Pulmonary artery endothelial cell (primary cell): ENCODE measurements at places on chromosomes 2 and 18. TPM values are rescaled to one million over a fixed set of nuclear protein-coding genes. Genes with fewer than 3 reads are reported as not detected.

EVX2 gene
- not detected in 2 replicates for total RNA-seq

C18orf32 gene
- 11.2 and 14.8 TPM in 2 replicates for total RNA-seq

IL36G gene
- total RNA-seq = not detected in 2 replicates

SULT6B1 gene
- not detected in 2 replicates for total RNA-seq

- DNase-seq = no peak
Observed at GRCh38 chr18:76356666-76357065, 138.4 kb downstream of the ZNF516 start.

- no peak for DNase-seq
Observed at GRCh38 chr2:79830501-79830900, 317.6 kb downstream of the CTNNA2 start.

- no peak for DNase-seq
Observed at GRCh38 chr2:67879586-67880290, 183.1 kb downstream of the C1D start.

- DNase-seq = no peak
Observed at GRCh38 chr2:85405201-85406059, 4.7 kb downstream of the CAPG start.

DNA sequence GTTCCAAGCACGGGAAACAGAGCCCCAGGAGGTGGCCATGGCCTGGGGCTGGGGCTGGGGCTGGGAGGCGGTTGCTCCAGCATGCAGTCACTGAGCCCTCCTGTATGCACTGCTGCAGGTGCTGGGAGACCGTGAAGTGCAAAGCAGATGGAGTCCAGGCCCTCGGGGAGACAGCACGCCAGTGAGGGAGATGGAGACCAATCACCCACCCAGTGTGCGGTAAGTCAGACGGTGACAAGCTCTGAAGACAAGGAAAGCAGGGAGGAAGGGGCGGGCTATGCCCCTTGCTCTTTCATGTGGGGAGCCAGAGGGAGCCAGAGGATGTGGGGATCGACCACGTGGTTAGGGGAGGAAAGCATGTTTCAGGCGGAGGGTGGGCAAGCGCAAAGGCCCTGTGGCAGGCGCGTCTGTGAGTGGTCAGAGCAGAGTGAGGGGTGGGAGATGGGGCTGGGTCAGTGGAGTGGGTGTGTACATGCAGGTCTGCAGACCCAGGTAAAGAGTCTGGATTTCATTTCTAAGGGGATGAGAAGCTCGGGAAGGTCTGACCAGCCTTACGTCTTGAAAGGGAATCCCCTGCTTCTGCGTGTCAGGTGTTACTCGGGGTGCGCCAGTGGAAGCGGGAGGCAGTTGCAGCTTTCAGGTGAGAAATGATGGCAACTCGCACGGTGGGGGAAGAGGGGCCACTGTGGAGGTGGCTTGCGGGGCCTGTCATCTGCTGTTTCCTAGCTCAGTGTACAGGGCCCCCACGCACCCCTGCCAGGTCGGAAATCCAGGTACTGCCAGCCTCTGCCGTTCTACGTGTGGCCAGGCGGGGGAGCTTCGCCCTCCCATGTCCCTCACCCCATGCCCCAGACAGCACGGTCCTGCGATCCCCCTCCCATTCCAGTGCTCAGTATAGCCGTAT, 19.4 kb downstream of the RRM2 start:
- DNase-seq = no peak
